Skeletal muscle tissue (tissue), 5 donors: ENCODE measurements at places on chromosomes 1 and 21. TPM values are rescaled to one million over a fixed set of nuclear protein-coding genes. Genes with fewer than 3 reads are reported as not detected.

Gene CHRM3
- total RNA-seq, result 1.6 TPM

Gene KLF17
- total RNA-seq, result under 0.01 TPM

Gene AMY1B
- not detected for total RNA-seq

Gene SPATA17
- 0.52 TPM for total RNA-seq

Gene FMN2
- 2.1 TPM for total RNA-seq

Gene CRYBG2
- total RNA-seq, result not detected

Gene RBM11
- total RNA-seq, result not detected

Gene ZNF670
- total RNA-seq, result 3.7 TPM

Gene CHD5
- total RNA-seq, result not detected

Gene ADORA1
- 2.1 TPM for total RNA-seq

Gene ITLN2
- total RNA-seq, result not detected
